NCI-H1436 treated with DMSO at 0.1 percent for 48 hours (cell line): ENCODE measurements at places on chromosomes 1 and 21.

GRCh38 chr1:79549201-79549600, 542.7 kb upstream of the ADGRL4 start:
- no peak for DNase-seq

- no peak for DNase-seq
Observed at GRCh38 chr1:245751726-245752470, 597.1 kb downstream of the KIF26B start.

GRCh38 chr1:206041640-206042039, 11.3 kb upstream of the RHEX start:
- no peak for DNase-seq

DNA sequence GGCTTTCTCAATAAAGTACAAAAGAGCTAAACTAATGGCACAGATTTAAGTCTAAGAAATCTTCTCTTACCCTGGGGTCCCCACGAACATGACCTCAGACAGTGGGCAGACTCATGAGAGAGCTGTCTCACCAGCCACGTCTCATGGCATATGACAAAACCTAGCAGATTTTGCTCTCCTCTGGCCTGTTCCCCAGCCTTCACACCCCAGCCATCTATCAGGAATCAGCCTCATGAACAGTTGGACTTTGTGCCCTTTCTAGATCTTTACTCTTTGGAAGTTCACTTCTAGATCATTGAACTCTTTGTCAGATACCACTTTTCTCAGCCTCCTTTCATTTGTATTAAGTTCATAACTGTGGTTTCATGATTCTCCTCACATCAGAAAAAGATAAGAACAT, 14.2 kb upstream of the HSD3B1 start:
- no peak for DNase-seq

DNA sequence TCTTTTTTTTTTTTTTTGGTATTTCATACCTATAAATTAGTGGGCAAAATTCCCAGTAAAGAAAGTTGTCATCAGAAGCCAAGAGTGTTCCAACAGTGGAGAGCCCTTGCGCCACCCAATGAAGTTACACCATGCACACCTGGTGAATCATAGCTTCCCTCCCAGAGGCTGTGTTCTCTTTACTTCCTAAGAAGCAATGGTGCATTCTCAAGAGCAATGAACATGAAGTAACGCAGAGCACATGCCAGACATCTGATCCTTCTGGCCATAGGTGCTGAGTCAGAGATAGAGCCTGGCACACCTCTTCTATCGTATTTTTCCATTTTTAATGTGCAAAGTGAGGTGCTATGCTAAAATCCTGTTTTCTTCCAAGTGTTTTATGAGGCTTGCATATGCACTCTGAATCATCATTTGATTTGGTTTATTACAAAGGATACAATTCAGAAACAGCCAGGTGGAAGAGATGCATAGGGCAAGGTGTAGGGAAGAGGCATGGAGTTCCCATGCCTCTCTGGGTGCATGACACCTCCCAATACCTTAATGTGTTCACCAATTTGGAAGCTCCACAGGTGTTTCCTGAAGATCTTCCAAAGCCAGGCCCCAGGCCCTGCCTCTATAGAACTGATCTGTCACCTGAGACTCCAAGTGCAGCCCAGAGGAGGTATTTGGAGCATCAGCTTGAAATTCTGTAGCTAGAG, 408.0 kb downstream of the SIPA1L2 start:
- DNase-seq, result no peak

DNA sequence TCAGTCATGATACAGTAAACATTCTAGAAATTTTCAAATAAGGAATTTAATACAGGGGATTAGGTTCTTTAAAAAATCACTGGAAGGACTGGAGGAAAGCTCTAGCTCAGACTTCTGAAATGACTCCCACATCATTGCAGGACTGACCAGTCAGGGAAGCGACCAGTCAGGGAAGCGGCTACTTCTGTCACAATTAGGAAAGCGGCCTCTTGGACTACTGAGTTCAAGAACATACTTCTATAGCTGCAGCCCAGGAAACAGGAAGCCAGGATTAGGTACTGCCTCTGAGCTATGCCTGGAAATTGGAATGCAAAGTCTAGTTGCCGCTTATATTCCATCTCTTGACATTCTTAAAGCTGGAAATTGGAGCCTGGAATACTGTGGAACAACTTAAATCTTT, 45.5 kb downstream of the USP25 start:
- DNase-seq, result no peak
